Activated naive CD4-positive, alpha-beta T cell treated with anti-CD3 and anti-CD28 coated beads, Interleukin-2, amount 10 ng/mL, durations not matched to agents 5 hours and 36 hours (primary cell): ENCODE measurements at places on chromosomes 3 and 15. TPM values are rescaled to one million over a fixed set of nuclear protein-coding genes. Genes with fewer than 3 reads are reported as not detected.

The LRRIQ4 gene
- not detected for total RNA-seq

The RAB6B gene
- total RNA-seq, result not detected

The FBXO40 gene
- total RNA-seq, result not detected

The MUC20 gene
- 2.7 TPM for total RNA-seq

The LTF gene
- not detected for total RNA-seq

The CCK gene
- not detected for total RNA-seq

The KBTBD13 gene
- total RNA-seq, result not detected

The MYZAP gene
- 0.45 TPM for total RNA-seq

The TMEM87A gene
- 42.6 TPM for total RNA-seq

The PATL2 gene
- 25.8 TPM for total RNA-seq

The ARRDC4 gene
- 0.43 TPM for total RNA-seq

The DBR1 gene
- 19.9 TPM for total RNA-seq

The CSPG5 gene
- total RNA-seq, result 0.58 TPM

The RASGRF1 gene
- not detected for total RNA-seq

The TMCO5A gene
- total RNA-seq, result not detected

The GOLGA6L4 gene
- total RNA-seq, result 0.75 TPM

The FBXW12 gene
- total RNA-seq, result not detected

The STRA6 gene
- not detected for total RNA-seq

The VIPR1 gene
- total RNA-seq, result 39.4 TPM

The SOX14 gene
- not detected for total RNA-seq

The EXD1 gene
- total RNA-seq, result not detected

The STAC gene
- not detected for total RNA-seq

The C3orf52 gene
- 2.7 TPM for total RNA-seq

The CCR9 gene
- total RNA-seq, result not detected

The FGF12 gene
- not detected for total RNA-seq

The PPP1R14D gene
- not detected for total RNA-seq

The UPK1B gene
- total RNA-seq, result not detected

The PIERCE2 gene
- 0.35 TPM for total RNA-seq

The HIGD1A gene
- total RNA-seq, result 43.7 TPM

The HTR3C gene
- not detected for total RNA-seq

The PPP4R2 gene
- total RNA-seq, result 81.8 TPM

The AGBL1 gene
- total RNA-seq, result not detected

The ASTE1 gene
- total RNA-seq, result 14.1 TPM

The CD80 gene
- total RNA-seq, result 14.4 TPM

The GPR160 gene
- total RNA-seq, result 16.9 TPM

The TMEM44 gene
- 3.4 TPM for total RNA-seq

The GOLGA6D gene
- total RNA-seq, result not detected

The SPINT1 gene
- total RNA-seq, result 6.8 TPM

The DAZL gene
- total RNA-seq, result not detected

The CCR1 gene
- total RNA-seq, result 1.5 TPM

The SETD5 gene
- 102 TPM for total RNA-seq

The PLA2G4E gene
- not detected for total RNA-seq

The RARB gene
- not detected for total RNA-seq

The WDR48 gene
- 37.5 TPM for total RNA-seq

The STRIT1 gene
- total RNA-seq, result not detected

The RHOV gene
- not detected for total RNA-seq

The AGTR1 gene
- total RNA-seq, result not detected

The KCNMB2 gene
- total RNA-seq, result not detected
